NAMALWA (cell line): ENCODE measurements at places on chromosomes 13 and 19.

DNA sequence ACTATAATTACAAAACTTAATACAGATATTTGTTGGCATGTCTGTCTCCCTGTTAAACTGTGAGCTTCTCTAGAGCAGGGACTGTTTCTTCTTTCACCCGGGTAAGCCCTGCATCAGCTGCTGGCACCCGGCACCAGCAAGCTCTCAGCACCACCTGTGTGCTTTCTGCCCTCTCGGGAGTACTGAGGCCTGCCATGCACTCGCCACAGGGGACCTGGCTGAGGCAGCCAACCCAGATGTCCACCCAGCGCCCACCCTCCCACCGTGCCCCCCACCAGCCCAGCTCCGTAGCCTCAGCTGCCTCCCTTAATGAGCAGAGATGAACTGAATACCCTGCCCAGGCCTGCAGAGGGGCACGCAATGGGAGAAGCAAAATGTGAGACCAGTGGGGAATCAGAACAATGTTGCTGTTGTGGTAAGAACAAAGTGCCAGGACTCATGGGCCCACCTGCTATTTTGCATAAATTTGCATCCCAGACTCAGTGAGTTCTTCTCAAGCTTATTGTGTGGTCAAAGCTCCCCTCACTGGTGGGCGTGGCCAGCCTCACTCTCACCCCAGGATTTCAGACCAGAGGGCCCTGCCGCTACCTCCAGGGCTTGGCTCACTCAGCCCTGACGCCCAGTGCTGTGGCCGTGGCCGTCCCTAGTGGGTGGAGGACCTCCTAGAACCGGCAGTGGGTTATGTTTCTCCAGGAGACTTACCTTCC lies 14.6 kb upstream of the SERPINE3 start:
- DNase-seq, result peak; percentile 81

- DNase-seq, result no peak
Measured at GRCh38 chr19:7492142-7492541, 3.3 kb upstream of the PEX11G start.

GRCh38 chr19:48110350-48110966 lies at the start of gene PLA2G4C:
Gene PLA2G4C, minus strand, starts transcription at chr19:48110817. Its CDS starts 4,288 bp downstream, at chr19:48106529.
- peak; percentile 80 for DNase-seq

GRCh38 chr13:93230261-93230855 lies 3.8 kb downstream of the GPC6 start:
- DNase-seq, result no peak

- DNase-seq, result no peak
Measured at GRCh38 chr19:4802711-4803110, 11.2 kb downstream of the FEM1A start.

DNA sequence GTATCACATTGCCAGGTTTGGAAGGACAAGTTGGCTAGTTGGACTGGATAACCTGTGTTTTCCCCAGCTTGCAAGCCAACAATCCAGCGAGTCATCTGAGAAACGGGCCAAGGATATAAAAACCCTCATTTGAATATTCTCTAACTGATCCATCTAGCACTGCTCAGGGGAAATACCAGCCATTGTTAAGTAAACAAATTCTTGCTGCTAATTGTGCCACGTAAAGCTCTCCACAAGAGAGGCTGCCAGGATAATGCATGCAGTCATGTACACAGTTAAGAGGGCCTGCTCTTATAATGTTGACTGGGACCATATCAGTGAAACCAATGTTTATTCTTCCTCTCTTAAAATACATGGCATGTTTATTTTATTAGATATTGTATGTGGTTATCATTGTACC lies 663.2 kb upstream of the SGCG start:
- no peak for DNase-seq

DNA sequence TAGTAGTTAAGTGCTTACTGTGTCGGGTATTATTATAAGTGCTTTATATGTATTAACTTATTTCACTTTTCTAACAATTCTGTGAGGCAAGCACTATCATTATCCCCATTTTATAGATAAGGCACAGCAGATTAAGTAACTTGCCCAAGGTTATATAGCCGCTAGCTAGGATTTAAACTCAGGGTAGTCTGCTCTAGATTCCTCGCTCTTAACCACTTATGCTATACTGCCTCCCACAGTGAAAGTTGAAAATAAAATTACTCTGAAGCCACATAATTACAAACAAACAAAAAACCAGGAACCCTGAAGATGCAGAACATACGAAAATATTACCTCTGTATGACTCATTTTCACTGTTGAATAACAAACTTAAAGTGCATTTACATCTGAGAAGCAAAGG lies 3.9 kb downstream of the TEX30 start:
- DNase-seq, result no peak

- no peak for DNase-seq
Measured at GRCh38 chr13:92951273-92951890, 275.2 kb upstream of the GPC6 start.

GRCh38 chr19:15118248-15118647 lies 11.0 kb downstream of the SYDE1 start:
- no peak for DNase-seq

- no peak for DNase-seq
Measured at GRCh38 chr13:75222031-75222430, 259.9 kb downstream of the TBC1D4 start.

DNA sequence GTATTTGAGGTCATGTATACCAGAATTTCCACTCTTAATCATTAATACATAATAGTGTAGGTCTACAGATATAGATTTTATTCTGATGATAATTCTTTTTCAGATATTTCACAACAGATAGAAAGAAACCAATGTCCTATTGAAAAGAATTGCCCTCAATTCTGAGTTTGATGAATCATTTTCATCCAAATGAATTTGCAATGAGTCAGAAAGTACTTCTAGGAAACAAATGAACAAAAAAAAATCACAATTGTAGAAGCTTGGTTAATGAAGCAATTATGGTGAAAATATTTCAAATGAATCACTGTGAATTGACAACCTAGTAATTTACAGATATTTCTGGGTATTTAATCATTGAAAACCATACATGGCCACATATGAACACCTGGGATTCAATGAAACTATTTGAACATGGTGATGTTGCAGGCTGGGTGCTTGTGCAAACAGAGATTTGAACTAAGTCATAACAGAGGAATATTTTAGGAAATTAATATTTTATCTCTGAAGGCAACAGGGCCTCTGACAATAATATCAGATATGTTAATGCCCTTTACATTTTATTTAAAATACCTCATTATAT lies 360.9 kb downstream of the SLITRK5 start:
- DNase-seq, result no peak

DNA sequence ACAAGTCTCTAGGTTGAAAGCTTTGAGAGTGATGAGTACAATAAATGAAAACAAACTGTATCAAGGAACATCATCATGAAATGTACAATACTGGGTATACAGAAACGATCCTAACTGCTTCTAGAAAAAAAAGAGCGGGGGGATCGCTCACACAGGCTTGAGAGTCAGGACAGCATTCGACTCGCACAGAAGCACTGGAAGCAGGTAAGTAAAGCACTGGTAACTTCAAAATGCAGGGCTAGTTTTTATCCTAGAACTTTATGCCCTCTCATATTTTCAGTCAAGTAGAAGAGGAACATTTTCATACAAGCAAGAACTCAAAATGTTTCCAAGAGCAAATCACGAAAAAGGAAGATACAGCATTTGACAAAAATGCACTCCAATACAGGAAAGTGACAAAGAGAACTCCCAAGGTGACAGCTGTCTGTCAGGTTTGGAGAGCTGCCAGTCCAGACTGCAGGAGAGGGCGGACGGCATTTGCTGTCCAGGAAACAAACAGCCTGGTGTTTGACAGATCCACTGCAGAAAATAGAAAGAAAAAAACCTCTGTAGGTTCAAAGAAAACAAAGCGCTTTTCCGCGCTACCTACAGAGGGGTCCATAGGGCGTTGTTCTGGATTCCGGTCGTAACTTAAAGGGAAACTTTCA lies 58.2 kb upstream of the XPO4 start:
- DNase-seq, result no peak

- DNase-seq, result no peak
Measured at GRCh38 chr13:59534806-59535205, 628.9 kb downstream of the DIAPH3 start.

GRCh38 chr19:2962018-2962670 lies 15.2 kb upstream of the TLE6 start:
- DNase-seq, result peak; percentile 88

DNA sequence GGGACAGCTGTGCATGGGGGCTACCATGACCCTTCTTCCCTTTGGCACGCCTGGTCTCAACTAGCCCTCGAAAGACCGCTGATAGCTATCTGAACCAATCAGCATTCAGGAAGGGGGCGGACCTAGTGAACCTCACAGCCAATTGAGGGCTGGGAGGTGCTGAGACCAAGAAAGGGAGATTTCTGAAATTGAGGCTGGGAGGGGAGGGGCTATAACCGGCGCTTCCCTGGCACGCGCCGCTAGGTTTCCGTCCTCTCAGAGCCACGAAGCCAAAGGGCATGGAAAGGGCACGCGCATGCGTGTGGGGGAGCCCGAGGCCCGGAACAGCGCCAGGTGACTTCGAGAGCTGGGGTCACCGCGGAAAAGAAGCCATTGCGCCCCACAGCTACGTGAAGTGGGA lies 4.2 kb upstream of the PAFAH1B3 start:
- no peak for DNase-seq

GRCh38 chr19:6164906-6165531 lies 29.6 kb downstream of the ACSBG2 start:
- DNase-seq, result peak; percentile 27

- DNase-seq, result peak; percentile 34
Measured at GRCh38 chr19:49853852-49854377, 3.0 kb downstream of the PTOV1 start.

DNA sequence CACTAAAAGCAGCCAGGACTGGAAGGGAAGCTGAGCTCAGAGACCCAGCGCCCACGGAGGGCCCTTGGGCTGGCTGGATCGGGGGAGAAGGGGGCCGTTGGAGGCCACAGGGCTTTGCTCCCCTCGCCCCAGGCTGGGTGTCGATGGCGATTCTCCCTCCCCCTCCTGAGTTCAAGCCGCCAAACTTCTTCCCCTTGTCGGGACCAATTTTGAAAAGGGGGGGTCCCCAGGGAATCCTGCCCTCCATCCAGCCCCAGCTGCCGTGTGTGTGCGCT lies 61.2 kb downstream of the COLGALT1 start:
- DNase-seq, result no peak

- DNase-seq, result peak; percentile 6
Measured at GRCh38 chr13:29743201-29743786, 107.1 kb downstream of the UBL3 start.

- no peak for DNase-seq
Measured at GRCh38 chr19:49560358-49560900, 19.9 kb downstream of the NOSIP start.

GRCh38 chr19:861756-862580 lies 2.5 kb downstream of the CFD start:
- peak; percentile 92 for DNase-seq

GRCh38 chr19:17938092-17938845 lies 5.5 kb downstream of the CCDC124 start:
- peak; percentile 87 for DNase-seq

GRCh38 chr19:16820056-16820455 lies 9.1 kb upstream of the SIN3B start:
- no peak for DNase-seq

DNA sequence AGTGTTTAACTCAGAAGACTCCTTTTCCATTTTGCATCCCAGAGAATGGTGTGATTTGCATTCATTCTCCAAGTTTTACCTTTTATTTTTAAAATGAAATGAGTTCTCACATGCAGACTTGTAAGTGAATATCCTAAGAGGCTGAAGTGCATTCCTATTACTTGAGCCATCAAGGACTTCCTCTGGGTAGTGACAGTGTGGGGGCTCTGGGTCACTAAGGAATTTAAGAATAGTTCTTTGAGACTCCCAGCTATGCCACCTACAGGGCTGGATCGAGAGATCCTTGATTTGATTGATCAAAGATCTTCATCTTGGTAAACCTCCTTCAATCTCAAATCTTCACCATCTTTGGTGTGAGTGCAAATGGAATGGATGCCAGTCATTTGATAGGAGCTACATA lies 36.3 kb upstream of the SLC10A2 start:
- DNase-seq, result no peak

- peak; percentile 79 for DNase-seq
Measured at GRCh38 chr19:41957838-41958366, 1.2 kb downstream of the RABAC1 start.

DNA sequence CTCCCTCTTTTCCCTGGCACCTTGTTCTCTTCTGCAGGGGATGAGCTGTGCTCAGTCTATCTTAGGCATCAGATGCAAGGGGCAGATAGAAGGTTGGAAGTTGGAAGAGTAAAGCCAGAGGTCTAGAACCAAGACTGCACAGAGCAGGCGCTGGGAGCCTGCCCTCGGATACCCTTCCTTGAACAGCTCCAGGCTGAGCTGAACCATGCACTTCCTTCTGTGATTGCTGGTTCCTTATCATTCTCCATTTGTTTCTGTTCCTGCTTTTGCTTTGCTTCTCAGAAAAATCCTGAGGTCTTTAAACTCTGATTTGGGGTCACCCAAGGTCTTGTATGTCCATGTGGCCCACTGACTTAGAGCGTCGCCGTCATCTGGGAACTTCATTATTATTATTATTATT lies 36.3 kb downstream of the ARHGEF18 start:
- DNase-seq, result no peak

DNA sequence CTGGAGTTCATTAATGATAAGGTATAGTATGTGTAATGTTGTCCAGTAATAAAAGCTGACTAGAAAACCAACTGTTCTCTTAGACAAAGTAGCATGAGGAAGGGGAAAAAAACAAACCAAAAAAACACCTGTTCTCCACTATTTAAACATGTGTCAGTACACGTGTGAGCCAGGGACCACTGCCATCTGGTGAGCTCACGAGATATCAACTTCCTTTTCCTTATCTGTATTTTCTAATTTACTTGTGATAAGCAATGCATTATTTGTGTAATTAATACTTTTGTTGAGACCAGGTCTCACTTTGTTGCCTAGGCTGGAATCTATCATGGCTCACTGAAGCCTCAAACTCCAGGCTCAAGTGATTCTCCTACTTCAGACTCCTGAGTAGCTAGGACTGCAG lies 4.3 kb upstream of the SIX5 start:
- DNase-seq, result peak; percentile 82

DNA sequence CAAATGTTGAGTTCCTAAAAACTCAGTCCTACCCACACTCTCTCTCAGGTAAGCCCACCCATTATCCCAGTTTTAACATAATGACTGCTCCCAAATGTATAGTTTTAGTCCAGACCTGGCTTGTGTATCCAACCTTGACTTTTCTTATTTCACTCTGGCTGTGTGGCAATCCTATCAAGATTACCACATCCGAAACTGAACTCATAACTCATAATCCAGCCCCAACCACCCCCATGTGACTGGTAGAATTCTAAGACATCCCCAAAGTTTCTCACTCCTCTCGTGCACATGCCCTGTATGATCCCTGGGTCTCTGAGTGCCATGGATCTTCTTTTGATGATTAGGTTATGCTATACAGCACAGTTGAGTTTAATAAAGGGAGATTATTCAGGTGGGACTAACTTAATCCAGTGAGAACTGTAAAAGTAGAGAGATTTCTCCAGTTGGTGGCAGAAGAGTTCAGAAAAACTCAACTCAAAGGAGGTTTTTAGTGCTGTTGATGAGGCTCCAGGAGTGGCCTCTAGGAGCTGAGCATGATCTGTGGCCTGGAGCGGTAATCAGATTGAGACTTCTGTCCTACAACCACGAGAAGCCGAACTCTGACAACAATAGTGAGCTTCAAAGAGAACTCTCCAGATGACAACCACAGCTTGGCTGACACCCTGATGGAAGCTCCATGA lies 413.4 kb downstream of the ZNF536 start:
- DNase-seq, result peak; percentile 3

- DNase-seq, result no peak
Measured at GRCh38 chr19:48813123-48813913, 2.5 kb upstream of the BCAT2 start.

GRCh38 chr19:48571378-48572162 lies 19.6 kb downstream of the SULT2B1 start:
- no peak for DNase-seq

- no peak for DNase-seq
Measured at GRCh38 chr13:94928127-94928775, 215.9 kb upstream of the SOX21 start.
